Stimulated activated CD4-positive, alpha-beta T cell treated with anti-CD3 and anti-CD28 coated beads, Interleukin-12 subunit alpha, Interleukin-12 subunit beta, amount 100 ng/mL, for 4 hours (primary cell): ENCODE measurements at places on chromosomes 12 and 14.
A peak's percentile ranks its signal among the peaks of the same experiment; 100 is the strongest.

DNA sequence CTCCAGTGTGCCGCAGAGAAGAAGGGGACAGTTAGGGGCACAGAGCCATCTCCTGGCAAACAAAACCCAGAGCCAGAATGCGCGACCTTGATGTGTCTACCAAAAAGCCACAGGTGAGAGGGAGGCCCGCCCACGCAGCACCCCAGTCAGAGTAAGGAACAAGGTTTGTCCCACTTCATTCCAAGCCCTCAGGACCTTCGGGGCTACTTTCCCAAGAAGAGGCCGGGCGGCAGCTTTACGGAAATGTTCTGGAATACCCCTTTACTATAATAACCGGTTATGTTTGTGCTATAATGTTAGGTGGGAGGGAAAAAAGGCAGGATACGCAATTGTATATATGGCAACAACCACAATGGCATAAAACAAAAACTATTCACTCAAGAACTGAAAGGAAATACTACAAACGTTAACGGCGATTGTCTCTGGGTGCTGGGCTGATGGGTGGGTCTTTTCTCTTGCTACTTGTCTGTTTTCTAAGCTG is 12.3 kb downstream of the CCDC88C start:
- peak; percentile 63 for DNase-seq

DNA sequence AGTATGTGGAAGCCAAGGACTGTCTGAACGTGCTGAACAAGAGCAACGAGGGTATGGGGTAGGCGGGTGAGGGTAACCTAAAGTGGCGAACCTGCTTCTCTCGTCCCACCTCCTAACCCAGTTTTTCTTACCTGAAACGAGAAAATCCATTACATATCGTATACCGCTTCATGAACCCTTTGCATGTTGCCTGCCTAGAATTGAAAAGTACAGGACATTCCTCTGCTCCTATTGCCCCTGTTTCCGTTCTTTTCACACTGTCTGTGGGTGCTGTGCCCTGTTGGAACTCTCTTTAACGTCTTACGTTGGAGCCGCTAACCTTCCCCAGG is 513 bp downstream of the PFDN5 start:
- no peak for DNase-seq

DNA sequence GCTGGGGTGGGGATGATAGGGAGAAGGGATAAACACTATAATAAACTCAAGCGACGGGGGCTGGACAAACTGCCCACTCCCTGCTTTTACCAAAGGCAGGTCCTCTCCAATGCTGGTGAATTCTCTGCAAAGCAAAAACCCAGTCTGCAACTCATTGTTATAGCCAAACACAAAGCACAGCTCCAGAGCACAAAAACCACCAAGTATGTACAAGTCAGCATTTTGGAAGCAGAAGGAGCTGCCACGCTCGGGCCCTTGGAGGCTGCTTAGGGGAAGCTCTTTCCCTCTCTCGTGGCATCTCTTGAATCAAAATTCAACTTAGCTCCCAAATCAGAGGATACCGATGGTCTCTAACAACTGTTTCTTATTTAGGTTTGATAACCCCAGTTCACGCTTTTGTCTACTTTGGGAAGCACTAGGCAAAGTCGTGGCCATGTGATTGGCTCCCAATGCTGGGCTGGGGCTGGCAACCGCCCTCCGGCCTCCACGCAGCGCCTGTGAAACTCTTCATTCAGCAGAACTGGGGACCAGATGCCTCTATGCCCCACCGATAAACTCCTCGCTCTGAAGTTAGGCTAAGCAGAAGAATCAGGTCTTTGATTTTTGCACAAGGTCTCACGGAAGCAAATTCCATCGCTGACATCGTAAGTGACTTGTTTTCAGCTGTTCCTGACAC is 158.5 kb upstream of the FOXN3 start:
- no peak for DNase-seq

GRCh38 chr12:48693572-48693971 is 11.5 kb upstream of the KANSL2 start:
- DNase-seq = no peak

GRCh38 chr12:54427106-54427505 is 8.0 kb upstream of the ITGA5 start:
- DNase-seq = no peak

DNA sequence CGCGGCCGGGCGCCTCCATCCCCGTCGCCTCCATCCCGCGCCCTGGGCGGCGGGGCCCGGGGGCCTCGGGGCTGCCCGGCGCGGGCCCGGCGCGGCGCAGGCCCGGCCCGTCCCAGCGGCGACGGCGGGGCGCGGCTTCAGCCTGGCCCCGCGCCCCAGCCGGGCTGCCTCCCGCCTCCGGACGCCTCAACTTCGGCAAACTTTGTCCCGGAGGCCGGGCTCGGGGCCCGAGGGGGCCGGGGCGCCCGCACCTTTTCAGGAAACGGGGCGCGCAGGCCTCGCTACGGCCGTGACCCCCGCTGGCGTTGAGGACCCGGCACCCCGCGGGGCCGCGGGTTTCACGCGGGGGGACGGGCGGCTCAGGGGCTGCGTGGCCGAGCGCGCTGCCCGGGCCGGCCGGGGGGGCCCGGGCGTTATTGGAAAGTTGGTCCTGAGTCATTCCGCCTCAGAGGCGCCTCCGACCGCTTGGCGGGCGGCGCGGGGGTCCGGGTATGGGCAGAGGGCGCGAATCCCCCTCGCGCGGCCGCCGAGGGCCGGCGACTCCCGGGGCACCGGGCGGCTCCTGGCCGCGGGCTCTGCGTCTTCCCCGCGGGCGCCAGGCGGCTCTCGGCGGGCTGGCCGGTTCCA is 575 bp downstream of the TRAF3 start:
- DNase-seq = peak; percentile 24

DNA sequence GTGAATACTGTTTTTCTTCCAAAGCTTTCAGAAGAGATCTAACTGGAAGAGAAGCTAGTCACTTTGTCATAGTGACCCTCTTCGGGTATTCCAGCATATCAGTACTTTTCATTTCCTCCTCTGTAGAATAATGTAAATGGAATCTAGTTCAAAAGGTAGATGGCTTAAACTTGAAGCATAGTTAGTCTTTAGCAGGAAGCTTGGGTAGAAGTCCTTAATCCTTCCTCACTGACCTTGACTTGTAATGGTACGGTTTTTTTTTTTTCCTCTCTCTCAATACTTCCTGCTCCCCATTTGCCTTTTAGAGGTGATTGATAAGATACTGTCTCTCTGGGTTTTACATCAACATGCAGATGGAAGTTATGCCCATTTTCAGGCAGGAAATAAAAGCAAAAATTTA is 1.7 kb downstream of the FBXO34 start:
- DNase-seq = no peak

DNA sequence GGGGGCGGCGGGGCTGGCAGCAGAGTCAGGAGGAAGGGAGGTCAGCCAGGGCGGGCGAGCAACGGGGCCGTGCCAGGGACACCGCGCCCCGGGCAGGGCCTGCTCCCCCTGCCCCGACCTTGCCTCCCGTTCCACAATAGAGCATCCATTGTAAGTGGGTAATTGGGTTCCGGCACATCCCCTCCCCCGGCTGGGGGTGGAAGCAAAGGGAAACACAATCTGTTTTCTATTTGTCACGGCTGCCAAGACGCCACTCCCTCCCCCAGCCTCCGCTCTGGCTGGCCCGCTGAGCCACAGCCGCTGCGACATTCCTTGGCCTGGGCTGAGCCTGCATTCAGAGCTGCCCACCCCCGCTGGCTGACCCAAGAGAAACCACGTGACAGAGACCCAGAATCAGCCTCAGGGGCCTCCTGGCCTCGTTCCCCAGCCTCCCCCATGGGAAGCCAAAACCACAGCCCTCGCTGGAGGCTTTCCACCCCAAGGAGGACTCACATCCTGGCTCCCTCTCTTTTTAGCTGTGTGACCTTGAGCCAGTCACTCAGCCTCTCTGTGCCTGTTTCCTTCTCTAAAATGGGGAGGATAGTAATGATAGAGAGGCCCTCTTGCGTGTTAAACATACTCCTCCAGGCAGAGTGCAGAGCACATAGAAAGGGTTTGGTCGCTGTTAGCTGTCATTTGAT is 117.6 kb downstream of the SCARB1 start:
- peak; percentile 17 for DNase-seq

- no peak for DNase-seq
These were observed 38.2 kb upstream of the SNX6 start for GRCh38 chr14:34668111-34668510.
